ENCODE measurements at places on chromosomes 2 and 18. TPM values are rescaled to one million over a fixed set of nuclear protein-coding genes. Genes with fewer than 3 reads are reported as not detected.
A peak's percentile ranks its signal among the peaks of the same experiment; 100 is the strongest.

DNA sequence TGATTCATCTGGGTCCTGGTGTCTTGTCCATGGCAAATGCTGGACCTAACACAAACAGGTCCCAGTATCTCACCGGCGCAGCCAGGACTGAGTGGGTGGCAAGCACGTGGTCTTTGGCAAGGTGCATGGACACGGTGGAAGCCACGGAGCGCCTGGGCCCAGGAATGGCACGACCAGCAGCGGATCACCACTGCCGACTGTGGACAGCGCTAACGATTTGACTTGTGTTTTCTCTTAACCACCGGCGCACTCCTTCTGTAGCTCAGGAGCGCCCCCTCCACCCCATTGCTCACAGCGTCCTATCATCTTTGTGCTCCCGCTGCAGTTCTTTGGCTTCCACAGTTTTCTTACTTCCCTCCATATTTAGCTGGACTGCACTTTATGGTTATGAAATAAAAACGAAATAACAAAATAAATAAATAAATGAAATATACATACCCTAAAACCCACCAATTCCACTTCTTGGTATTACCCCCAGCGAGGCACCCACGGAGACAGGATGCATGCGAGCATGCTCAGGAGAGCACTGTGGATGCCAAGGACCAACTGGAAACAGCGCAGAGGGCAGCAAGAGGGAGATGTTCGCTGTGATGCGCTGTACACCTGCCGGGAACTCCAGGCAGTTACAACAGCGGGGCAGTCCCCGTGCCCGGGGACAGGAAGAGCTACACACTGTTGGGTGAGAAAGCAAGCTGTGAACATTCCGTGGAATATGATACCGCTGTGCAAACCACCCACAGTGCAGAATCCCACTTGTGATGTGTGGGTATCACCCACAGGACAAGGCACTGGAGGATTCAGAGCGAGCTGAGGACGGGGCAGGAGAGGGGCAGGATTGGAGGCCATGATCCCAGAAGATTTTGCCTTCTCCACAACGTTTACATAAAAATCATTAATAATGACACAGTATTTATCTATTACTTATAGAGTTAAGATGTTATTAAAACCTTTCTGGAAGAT is 7.0 kb upstream of the CIDEA start:
- no peak for DNase-seq

LINC00305 gene
- total RNA-seq: not detected

GRCh38 chr2:205464681-205465080 is 217.6 kb upstream of the NRP2 start:
- DNase-seq: no peak

C2orf78 gene
- not detected for total RNA-seq

GRCh38 chr2:81304154-81304830 is 999.7 kb upstream of the LRRTM1 start:
- DNase-seq: no peak

- DNase-seq: no peak
These were observed 1.4 kb downstream of the CCDC85A start for GRCh38 chr2:56185101-56185581.

- DNase-seq: no peak
These were observed 341.2 kb downstream of the DYSF start for GRCh38 chr2:71794611-71795010.

SLC9A2 gene
- 2.0 TPM for total RNA-seq

DNA sequence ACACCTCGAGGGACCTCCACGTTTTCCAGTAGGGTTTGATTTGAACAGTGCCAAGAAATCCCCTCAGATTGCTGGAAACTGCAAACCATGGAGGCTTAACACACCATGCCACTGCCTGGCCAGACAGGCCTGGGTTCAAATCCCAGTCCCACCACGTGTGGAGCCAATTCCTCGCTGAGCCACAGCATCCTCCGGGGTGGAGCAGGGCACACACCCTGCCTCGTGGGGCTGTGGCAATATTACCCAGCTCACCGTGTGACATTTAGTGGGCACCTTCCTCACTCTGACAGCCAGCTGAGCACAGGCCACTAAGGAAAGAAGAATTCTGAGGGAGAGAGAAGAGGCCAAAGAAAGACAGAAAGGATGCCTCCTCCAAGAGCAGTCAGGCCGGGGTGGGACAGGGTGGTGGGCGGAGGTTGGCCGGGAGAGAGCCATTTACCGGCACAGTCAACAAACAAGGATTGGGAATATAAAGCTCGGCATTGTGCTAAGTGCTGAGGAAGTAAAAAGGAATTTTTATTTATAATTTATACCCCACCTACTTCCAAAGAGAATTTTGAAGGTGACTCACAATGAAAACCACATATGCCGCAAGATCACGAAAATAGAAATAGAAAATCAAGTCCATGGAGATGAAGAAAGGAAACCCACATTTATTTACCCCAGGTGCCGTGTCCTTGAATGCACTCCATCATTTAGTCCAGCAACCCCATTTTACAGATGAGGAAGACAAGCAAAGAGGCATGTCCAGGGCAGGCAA is 111.5 kb downstream of the MCFD2 start:
- no peak for DNase-seq

OSBPL1A gene
- total RNA-seq: 63.9 TPM

DNA sequence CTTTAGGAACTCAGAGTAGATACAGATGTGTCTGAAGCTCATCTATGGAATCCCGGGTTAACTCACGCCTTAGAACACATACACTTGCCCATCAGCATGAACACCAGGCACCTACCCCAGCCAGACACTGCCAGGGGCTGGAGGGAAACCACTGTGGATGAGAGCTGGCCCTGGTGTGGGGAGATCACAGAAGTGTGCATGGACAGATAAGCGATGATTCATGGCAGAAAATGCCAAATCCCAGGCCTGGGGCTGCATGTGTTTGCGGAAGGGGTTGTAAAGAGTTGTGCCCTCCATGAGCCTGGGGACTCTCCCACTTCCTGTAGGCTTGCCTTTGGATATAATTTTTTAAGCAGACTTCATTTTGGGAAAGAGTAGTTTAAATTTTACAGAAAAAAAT is 193.4 kb downstream of the FHOD3 start:
- DNase-seq: no peak

GRCh38 chr18:44786688-44787087 is 106.0 kb downstream of the SETBP1 start:
- no peak for DNase-seq

CD302 gene
- total RNA-seq: 2.5 TPM

DNA sequence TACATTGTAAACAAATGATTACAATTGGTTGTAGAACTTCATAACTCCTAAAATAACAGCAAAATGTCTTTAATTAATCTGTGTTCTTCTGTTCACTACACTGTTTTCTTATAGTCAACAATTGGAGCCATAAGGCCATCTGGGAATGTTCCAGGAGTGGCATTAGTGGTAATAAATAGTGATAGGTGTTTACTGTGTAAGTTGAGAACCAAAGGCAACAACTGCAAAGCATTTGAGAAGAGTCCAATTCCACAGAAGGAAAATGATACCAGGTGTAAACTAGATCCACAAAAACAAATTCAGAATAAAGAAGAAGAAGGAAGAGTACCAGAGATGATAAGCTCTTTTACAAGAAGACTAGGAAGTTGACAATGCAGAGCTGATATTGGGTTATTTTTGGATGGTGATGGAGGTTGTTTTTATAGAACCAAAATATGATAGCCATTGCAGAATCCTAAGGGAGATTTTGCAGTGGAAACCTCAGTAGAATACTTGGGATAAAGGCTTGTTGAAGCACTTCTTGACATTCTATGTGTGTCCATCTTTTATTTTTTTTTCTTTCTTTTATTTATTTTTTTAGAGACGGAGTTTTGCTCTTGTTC is 52.9 kb downstream of the ANTXR1 start:
- DNase-seq: no peak

GRCh38 chr2:23698721-23699579 is 228.0 kb downstream of the ATAD2B start:
- no peak for DNase-seq

DNA sequence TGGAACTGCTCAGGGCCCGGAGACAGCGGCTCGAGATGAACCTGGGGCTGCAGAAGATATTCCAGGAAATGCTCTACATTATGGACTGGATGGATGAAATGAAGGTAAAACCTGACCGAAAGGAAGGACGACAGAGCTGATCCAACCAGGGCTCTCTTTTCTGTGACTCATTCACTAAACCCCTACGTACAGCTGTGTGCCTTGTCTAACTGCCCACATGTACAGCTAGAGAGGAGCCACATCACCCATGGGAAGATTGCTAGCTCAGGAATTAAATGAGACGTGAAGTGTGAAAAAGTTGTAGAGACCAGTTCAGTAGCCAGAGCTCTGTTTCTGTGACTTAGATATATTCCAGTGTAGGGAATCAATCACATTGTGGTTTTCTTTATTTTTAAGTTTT is 97.3 kb upstream of the EML6 start:
- no peak for DNase-seq

- DNase-seq: no peak
These were observed 853 bp downstream of the GNAL start for GRCh38 chr18:11689669-11690565.

- no peak for DNase-seq
These were observed 34.0 kb downstream of the KANSL3 start for GRCh38 chr2:96604104-96604503.

ARHGAP25 gene
- total RNA-seq: 2.0 TPM

DNA sequence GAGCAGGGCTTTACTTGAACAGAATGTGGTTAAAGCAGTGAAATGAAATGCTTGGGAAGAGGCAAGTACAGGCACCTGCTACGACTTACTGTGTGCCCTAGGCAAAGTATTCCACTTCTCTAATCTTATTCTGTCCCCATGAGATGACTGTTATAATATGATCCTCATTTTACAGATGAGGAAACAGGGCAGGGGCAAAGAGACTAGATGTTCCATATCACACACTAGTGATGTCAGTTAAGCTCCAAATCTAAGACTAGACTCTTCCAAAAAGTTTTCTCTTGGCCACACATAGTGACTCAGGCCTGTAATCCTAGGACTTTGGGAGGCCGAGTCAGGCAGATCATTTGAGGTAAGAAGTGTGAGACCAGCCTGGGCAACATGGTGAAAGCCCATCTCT is 235.0 kb downstream of the SETBP1 start:
- DNase-seq: no peak

GRCh38 chr2:12202313-12203075 is 456.1 kb downstream of the LPIN1 start:
- no peak for DNase-seq

DNA sequence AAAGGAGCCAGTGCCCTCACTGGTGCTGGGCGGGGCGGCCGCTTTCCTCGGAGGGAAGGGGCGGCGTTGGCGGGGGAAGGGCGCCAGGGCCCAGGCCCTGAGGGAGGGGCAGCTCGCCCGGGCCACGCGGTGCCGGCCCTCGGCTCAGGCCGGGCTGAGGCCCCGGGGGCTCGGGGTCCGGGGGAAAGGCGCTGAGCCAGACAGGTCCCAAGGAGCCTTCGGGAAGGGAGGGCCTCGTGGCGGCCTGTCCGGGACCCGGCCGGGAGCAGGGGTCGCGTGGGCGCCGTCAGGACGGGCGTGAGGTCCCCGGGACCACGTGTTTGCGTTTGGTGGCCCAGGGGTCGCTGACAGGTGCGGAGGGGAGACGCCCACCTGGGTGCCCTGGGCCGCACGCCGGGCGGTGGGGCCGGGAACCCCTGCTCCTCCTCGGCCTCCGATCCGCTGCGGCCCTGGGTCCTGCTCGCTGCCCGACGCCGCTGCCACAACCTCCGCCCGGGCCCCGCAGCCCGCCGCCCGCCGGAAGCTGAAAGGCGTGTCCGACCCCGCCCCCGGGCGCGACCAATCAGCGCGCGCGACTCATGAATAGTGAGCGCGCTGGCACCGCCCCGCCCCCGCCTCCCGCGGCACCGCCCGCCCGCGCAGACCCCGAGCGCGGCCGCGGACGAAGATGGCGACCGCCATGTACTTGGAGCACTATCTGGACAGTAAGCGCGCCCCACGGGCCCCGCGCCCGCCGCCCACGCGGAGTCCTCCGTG is at the start of gene ING5:
Gene ING5 (plus strand): TSS at position 641 of the 756 bp plus-strand sequence. CDS start 27 bp downstream, at position 668.
- DNase-seq: peak; percentile 89

SLC11A1 gene
- total RNA-seq: 1.7 TPM

ATOH8 gene
- total RNA-seq: 3.0 TPM

DSG4 gene
- not detected for total RNA-seq

GRCh38 chr18:38045845-38046244 is 480.2 kb upstream of the CELF4 start:
- DNase-seq: no peak

DNA sequence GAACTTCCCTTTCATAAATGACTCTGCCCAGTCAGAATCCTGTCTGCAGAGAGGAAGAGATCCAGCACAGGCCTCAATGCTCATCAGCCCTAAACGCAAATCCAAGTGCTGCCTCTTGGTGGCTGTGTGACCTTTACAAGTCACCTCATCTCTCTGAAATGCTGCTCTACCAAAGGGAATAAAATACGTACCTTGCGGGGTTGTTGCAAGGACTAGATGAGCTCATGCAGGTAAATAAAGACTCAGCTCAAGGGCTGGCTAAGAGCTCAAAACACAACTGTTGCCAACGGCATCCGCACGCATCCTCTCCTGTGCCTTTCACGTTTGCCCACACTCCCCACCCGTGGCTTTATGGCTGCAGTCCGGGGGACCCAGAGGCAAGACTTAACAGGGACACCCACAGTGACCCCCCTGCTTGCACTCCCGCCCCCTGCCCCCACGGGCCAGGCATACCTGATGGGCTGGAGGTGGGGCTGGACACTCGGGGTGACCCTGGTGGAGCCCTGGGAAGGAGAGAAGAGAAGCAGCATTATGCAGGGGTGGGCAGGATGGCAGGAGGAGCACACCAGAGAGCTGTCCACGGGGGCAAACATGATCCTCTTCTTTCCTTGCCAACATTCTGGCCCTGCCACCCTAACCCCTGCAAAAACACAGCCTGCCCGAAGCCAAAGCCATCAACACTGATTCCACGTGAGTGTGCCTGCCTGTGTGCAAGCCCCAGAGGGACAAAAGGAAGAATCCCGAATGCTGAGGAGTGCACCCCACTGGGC is 102.6 kb downstream of the TNS1 start:
- no peak for DNase-seq

DNA sequence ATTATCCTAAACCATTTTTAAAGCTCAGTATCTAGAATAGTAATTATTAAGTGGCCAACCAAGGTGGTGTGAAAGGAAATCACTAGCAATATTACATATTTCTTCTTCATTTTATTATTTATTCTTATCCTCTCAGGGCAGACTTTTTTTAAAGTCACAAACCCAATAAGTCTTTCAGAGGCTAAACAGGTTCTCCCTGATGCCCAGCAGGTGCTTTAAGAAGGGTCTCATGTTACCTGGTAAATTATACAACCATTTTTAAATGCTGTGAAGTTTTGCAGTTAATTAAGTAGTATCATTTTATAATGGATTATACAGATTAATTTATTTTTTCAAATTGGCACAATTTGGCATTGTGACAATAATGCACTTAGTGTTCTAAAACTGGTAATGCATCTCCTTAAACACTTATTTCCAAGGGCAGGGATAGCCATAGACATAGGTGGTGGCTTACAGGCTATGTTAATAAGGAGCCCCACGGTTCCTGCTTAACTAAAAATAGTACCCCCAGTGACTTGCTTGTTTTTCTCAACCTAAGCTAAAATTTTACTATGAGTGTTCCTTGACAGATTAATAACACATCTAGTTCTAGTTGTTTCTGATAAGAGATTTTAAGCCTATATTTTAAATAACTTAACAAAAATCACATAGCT is 67.0 kb downstream of the PMS1 start:
- no peak for DNase-seq

GRCh38 chr2:153761936-153762335 is 109.8 kb upstream of the GALNT13 start:
- DNase-seq: no peak

All from occipital lobe (tissue), 3 donors.